ENCODE measurements at places on chromosomes 7 and 10.

- peak; percentile 73 for DNase-seq
Observed at GRCh38 chr10:91163269-91163868, 57.1 kb upstream of the PCGF5 start.

- no peak for DNase-seq
Observed at GRCh38 chr10:6044060-6044459, 18.1 kb downstream of the IL2RA start.

- DNase-seq = no peak
Observed at GRCh38 chr7:16999541-17000267, 117.9 kb upstream of the AGR3 start.

DNA sequence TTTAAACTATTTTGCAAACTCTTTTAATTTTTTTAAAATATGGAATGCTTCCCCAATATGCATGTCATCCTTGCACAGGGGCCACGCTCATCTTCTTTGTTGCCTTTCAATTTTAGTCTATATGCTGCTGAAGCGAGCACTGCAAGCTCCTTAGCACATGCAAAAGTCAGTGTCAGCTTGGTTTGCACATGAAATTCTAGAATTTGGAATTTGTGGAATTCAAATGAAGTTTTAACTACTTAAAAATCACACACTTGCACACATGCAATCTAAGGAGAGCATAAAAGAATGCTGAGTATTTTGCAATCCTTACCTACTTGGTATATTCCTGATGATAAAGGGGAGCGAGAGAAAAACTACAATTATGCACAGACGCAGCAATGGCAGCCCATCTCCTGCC is 78.3 kb upstream of the ATP6V0A4 start:
- DNase-seq = no peak

GRCh38 chr10:43121444-43121843 is 16.8 kb upstream of the CSGALNACT2 start:
- peak; percentile 36 for DNase-seq

GRCh38 chr10:33248638-33249037 is 85.8 kb downstream of the NRP1 start:
- no peak for DNase-seq

DNA sequence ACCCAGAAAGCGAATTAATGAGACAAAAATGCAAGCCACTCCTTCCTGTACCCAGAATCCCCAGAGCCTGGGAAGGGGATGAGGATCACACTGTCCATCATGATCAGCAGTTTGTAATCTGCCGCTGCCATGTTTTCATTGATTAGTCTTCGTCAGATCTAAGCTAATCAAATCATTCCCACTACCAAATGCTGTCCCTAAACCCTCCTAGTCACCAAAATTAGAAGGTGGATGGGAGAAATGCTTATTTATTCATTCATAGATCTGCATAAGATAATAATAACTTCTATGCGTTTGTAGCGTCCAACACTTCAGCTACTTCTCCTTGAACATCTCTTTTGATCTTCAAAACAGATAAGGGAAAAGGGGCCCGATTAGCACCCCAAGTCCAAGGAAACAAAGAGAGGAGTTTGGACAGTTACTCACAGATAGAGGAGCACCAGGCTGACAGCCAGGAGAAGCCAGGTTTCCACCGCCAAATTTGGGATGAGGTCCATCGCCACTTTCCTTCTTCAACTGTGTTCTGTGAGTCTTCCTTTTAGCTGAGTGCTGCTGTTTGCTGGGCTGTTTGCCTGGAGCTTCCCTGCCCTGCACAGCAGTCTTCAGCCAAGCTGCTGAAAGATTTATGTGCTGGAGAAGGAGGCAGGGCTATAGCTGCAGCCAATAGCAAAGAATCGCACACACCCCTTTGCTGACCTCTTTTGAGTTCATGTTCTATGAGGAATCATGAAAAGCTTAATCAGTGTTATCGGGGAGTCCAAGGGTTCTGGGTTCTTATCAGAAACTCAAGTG is at the start of gene CYP3A5:
Gene CYP3A5, minus strand, starts transcription at position 597 of the 792 bp plus-strand sequence. Its CDS starts 100 bp downstream, at position 497.
- DNase-seq = peak; percentile 77

DNA sequence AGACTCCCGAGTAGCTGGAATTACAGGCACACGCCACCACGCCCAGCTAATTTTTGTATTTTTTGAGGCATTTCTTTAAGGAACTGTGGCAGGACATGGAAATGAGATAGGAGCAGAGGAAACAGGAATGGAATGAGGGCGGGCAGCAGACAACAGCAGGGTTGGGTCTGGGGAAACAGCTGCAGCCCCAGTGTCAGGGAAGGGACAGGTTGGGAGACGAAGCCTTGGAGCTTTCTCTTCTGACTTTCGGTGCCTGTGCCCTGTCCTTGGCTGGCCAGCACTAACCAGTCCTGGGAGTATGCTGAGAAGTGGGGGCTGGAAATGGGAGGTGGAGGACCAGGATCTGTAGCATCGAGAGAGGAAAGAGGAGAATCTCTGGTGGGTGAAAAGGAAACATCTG is 47.4 kb downstream of the ATOH7 start:
- DNase-seq = peak; percentile 38

GRCh38 chr10:101716891-101717659 is 22.1 kb upstream of the FBXW4 start:
- DNase-seq = no peak

DNA sequence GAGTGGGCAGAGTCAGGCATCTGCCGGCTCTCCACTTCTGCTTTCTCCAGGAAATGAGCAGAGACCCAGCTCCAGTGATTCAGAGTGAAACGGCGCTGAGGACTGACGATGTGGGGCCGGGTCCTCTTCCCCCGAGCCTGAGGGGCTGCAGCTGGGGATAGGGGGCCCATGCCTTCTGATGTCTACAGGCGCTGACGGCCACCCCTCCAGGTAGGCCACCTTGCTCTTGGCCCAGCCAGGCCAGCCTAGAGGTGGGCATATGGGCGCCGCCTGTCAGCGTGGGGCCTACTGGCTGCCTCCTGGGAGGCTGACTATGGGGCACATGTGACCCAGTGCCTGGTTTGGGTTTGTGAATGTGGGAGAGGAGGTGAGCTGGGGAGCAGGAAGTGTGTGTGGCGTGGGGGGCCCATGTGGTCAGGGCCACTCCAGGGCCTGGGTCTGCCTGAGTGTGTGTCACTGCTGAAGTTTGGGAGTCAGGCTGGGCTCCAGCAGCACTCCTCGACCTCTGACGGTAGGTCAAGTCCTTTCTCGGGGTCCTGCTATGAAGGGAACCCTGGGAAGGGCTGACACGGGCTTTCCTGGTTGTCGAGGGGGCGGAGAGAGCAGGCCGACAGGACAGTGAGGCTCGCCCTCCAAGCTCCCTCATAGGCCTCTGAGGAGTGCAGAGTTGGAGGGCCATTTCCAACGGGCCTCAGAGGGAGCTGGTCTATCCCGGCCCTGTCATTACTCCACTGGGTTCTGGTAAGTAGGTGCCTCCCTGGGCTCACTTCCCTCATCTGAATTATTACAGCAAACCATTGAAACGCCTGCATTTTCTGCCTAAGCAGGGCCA is at the start of gene WDFY4:
Gene WDFY4, plus strand, starts transcription at position 82 of the 832 bp plus-strand sequence. CDS start 24,860 bp downstream, outside the sequence.
- peak; percentile 34 for DNase-seq

DNA sequence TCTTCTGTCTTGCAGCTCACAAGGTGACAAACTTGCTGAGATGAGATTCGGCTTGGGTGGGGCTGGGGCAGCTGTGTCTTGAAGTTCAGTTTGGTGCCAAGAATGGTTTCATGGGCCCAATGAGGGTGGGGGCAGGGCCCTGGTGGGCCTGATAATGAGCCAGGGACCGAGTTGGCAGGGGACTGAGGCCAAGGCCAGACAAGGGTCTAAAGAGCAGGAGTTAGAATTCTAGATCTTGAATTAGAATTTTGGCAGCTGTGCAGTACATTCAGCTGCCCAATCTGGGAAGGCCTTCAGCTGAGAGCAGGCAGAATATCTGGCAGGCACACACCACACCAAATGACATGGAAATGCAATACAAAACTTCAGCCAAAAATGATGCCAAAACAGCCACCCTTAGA is 1.5 kb upstream of the JAZF1 start:
- DNase-seq = peak; percentile 67

GRCh38 chr7:55496906-55497305 is 75.4 kb downstream of the VOPP1 start:
- DNase-seq = no peak

- no peak for DNase-seq
Observed at GRCh38 chr10:119496273-119496672, 46.2 kb downstream of the RGS10 start.

- no peak for DNase-seq
Observed at GRCh38 chr10:124127965-124128810, 34.8 kb upstream of the CHST15 start.

DNA sequence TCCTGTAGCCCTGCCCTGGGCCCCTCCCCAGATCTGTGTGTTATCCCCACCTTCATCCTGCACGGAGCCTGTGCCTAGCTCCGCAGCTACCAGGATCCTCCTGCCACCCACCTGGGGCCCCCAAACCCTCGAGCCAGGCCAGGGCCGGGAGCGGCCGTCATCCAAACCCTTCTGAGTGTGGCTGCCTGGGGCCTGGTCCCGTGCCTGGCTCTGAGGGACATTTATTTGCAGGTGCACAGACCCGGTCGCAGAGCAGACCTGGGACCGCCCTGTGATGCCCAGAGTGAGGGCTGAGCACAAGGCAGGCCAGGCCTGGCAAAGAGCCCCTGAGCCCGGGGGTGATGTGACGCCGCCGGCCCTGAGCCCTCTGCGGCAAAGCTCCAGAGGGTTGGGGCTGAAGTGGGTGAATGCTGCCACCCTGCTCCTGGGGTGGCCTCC is 27.4 kb upstream of the INPP5A start:
- DNase-seq = no peak

GRCh38 chr10:74114041-74114448 is 36.6 kb downstream of the AP3M1 start:
- no peak for DNase-seq

DNA sequence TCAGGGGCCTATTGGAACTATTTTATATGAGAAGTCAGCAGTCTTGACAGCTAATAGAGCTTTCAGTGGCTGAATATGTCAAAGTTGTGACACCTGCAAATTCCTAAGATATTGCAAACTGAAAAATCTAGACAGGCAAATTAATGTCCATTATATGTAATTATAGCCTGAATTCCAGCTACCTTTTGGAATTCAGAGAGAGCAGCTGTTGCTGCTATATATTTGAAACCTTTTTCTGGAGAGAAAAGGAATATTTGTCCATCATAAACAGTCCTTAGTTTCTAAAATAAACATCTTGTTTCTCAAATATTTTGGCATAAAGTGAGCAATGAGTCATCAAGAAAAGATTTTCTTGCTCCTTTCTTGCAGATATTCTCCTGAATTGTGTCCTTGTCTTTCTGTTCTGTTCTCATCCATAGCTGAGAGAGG is 408.9 kb upstream of the SEMA3D start:
- DNase-seq = peak; percentile 79

DNA sequence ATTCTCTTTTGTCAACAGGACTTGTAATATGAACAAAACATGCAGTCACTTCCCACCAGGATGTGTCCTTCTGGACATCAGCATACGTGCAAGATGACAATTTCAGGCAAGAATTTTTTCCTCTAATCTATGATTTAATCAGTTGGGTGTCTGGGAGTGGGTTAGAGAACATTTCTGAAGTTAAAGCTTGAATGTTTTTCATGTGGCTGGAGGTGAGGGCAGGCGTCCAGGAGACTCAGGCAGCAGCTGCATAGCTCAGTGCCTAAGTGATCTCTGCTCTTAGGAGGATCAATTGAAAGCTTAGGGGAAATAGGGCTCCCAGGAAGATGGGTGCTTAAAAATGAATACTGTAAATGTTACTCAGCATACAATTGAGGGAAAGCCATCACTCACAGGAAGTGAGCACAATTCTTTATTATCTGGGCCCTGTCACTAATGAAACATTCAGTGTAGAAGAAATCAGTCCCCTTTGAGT is 457.6 kb upstream of the KLF6 start:
- peak; percentile 76 for DNase-seq

DNA sequence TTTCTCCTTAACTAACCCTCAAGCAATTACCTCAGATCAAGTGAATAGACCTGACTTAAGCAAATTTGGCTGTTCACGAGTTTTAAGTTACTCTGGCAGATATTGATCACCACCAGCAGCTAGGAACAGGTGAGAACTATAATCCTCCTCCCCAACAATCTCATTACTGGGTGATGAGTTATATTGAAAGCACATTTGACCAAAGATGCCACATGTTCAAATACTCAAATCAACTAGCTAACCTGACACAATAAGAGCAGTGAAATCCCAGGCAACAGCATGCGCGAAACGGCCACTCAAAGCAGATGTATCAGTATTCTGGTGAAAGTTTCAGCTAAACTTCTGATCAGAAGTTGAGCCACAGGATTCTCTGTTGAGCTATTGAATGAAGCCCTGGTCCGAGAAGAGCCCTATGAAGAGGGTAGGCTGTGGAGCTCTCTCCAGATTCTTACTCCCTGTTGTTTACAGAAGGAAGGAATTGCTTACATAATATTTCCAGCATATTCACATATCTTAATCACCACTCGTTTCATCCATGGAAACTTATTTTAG is 52.6 kb downstream of the CAV1 start:
- DNase-seq = no peak

GRCh38 chr10:69634759-69635425 is 4.8 kb downstream of the FAM241B start:
- no peak for DNase-seq

DNA sequence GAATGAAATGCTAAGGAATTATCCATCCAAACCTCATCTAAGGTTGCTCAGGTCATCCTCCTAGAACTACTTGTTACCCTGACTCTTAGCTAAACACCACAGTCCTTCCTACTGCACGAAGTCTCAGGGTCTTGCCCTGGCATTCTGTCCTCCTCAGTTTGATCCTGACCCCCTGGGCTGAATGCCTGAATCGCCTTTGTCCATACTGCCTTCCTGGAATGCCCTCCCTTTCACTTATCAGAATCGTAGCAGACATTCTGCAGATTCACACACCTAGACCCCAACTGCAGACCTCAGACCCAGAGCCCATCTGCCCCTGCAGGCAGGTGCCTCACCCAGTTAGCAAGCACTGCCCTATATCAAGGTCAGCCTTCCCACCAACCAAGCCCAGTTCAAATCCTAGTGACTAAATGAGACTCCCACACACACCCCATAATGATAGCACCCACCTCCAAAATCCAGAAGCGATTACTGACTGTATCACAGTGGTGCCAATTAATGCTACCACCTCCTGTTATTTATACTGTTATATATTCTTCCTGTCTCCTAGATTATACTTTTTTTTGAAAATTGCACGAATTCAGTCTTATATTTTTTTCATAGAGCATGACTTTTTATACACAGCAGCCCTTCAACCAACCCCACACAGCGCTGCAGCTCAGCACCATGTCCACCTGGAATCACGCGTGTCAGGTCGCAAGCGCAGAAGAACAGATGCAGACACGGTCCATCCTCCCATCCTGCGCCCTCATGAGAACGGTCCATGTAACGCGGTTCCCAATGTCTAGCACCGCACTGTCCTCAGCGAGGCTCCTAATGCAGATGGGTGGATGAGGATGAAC is 3.7 kb downstream of the PARD3 start:
- no peak for DNase-seq

- no peak for DNase-seq
Observed at GRCh38 chr7:148163246-148163645, 427.3 kb upstream of the C7orf33 start.

GRCh38 chr10:15209827-15210509 is 41.5 kb upstream of the NMT2 start:
- DNase-seq = peak; percentile 82

All from muscle of leg (tissue), 16 donors.